Activated T-cell treated with anti-CD3 and anti-CD28 coated beads for 4 hours (primary cell): ENCODE measurements at places on chromosomes 16 and 17.

- DNase-seq: no peak
Measured at GRCh38 chr17:15935891-15936290, 9.0 kb upstream of the ADORA2B start.

GRCh38 chr16:9903-10665 lies 43.3 kb downstream of the POLR3K start:
- no peak for DNase-seq

DNA sequence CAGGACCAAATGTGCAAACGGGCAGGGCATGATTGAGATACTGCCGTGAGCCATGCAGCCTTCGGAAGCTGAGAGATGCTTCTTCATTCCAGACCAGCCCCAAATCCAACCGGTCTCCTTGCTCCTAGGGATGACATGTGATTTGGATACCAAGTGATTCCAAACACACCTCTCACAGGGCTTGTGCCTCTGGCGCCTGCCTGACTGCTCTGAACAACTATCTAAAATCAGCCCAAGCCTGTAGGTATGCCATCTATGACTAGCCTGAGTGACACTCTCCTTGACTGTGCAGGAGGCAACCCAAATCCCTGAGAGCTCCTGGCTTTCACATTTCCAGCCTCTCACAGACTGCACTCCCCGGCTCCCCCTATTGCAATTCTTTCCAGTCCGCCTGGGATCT lies 20.3 kb downstream of the DYNC1LI2 start:
- no peak for DNase-seq

GRCh38 chr16:1701216-1701878 lies 4.6 kb upstream of the MAPK8IP3 start:
- DNase-seq: no peak

GRCh38 chr16:86934581-86935375 lies 356.4 kb downstream of the FOXL1 start:
- DNase-seq: no peak

DNA sequence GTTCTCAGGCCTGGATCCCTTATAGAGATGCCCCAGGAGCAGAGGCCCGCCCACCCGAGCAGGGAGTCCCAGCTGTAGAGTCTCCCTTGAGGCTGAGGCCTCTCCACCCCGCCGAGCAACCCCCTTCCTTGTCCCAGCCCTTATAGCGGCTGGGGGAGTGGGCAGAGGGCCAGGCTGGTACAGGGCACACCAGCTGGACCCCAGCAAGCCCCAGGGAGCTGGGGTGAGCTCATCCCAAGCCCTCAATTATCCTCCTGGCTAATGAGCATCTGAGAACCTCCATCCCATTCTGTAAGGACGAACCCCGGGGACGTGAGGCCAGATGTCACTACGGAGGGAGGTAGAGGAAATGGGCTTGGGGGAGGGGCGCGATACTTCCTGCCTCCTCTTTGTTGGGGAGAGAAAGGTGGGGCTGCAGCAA lies 3.2 kb upstream of the SNN start:
- DNase-seq: no peak
